IMR-90 (cell line): ENCODE measurements at places on chromosomes 1 and 21.

GRCh38 chr1:1286313-1287261, 6.4 kb downstream of the SCNN1D start:
- no peak for DNase-seq

DNA sequence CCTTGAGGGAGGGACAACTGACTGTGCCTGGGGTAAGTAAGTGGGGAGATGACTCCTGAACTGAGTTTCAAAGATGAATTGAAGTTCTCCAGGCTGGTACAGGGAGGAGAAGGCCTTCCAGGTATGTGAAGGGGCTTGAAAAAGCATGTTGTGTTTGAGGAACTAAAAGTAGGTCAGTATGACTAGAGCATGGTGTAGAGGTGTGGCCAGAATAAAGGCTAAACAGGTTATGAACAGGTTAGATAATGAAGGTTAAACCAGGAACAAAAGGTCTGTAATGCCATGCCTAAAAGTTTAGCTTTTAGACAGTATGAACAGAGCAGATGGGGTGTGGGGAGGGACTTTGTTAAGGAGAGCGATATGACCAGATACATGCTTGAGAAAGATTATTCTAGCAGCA, 7.3 kb upstream of the CLSPN start:
- DNase-seq: no peak

DNA sequence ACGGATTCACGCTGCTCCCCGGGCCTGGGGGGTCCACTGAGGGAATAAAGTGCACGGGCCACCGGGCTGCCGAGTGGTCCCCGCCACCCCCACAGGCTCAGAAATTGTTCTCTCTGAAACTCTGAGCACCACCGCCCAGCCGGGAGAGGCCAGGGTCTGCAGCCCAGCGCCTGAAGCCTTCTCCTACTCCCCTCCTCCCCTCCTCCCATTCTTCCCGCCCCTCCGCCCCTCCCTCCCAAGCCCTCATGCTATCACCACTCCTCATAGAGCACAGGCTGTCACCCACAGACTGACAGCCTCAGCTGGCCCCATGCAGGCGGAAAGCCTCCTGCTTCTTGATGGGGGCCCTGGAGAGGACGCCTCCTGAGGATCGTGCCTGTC, 707 bp upstream of the GPR153 start:
- no peak for DNase-seq

DNA sequence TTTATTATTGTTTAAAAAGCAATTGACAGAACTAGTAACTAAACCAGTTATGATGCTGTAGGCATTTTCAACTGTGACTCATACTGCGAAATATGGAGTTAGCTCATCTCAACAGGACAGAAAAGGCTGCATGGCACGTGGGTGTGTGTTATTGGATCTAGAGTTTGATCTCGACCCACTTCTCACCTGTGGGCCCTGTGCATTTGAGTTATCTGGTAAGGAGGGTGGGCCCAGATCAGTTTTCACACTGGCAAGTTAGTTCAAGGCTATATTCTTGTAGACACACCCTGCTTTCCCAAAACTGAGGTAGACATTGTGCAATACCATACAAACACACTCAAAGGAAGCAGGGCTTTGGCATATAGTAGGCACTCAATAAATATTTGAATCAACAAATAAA, 71.3 kb upstream of the PRDX6 start:
- peak; percentile 83 for DNase-seq

DNA sequence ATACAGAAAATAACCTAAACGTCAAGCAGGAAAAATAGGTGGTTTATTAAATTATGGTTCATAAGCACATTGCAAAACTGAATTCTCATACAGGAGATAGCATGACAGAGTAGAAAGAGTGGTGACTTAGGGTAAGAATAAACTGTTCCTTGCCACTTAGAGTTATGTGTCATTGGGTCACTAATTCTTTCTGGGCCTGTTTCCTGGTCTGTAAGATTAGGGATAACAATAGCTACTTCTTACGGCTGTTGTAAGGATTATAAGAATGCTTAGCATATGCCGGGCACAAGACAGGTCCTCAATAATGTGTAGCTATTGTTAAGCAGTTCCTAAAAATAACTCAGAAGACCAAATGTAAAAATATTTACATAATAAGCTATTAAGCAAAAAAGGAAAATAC, 24.2 kb downstream of the SNRNP40 start:
- no peak for DNase-seq

- DNase-seq: no peak
Measured at GRCh38 chr1:219574484-219575087, 38.3 kb downstream of the ZC3H11B start.

GRCh38 chr1:68916221-68916902, 419.5 kb upstream of the DEPDC1 start:
- DNase-seq: peak; percentile 39

- no peak for DNase-seq
Measured at GRCh38 chr21:41707231-41707959, 59.5 kb downstream of the RIPK4 start.

DNA sequence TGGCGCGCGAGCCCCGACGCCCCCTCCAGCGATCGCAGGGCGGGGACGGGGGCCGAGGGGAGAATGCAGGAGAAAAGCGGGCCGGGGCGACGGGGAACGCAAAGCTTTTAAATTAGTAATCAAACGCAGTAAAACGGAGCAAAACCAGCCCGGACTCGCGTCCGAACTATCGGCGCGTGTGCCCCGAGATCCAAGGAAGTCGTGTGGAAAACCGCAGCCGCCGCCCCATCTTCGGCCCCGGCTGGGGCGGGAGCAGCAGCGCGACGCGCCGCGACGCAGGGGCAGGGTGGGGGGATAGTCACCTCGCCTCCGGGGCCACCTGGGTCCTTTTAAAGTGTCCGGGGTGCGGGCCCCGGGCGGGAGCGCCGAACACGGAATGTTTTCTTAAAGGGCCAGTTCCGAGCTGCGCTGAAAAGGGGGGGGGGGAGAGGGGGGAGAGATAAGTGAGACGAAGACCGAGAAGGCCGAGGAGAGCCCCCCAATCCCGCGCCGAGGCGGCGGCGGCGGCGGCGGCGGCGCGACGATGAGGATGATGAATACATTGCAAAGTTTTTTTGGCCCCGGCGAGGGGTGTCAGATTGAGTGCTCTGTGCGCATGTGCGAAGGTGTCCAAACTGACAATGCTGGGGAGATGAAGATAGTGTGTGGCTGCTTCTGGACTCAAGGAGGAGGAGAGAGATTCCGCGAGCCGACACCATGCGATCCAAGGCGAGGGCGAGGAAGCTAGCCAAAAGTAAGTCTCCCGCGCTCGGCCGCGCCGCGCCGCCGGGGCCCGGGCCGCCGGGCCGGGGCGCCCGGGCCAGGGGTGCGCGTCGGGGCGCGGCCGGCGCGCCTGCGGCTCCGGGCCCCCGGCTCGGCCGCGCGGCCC, at the start of gene PRDM16:
Gene PRDM16 (plus strand): TSS at position 640 of the 868 bp plus-strand sequence. CDS start 57 bp downstream, at position 697.
- DNase-seq: peak; percentile 3

GRCh38 chr1:117598489-117598888, 7.4 kb upstream of the TENT5C start:
- no peak for DNase-seq

GRCh38 chr1:168065506-168065905, 71.2 kb downstream of the GPR161 start:
- no peak for DNase-seq

- peak; percentile 27 for DNase-seq
Measured at GRCh38 chr1:223761411-223761810, 49.1 kb downstream of the CAPN2 start.

DNA sequence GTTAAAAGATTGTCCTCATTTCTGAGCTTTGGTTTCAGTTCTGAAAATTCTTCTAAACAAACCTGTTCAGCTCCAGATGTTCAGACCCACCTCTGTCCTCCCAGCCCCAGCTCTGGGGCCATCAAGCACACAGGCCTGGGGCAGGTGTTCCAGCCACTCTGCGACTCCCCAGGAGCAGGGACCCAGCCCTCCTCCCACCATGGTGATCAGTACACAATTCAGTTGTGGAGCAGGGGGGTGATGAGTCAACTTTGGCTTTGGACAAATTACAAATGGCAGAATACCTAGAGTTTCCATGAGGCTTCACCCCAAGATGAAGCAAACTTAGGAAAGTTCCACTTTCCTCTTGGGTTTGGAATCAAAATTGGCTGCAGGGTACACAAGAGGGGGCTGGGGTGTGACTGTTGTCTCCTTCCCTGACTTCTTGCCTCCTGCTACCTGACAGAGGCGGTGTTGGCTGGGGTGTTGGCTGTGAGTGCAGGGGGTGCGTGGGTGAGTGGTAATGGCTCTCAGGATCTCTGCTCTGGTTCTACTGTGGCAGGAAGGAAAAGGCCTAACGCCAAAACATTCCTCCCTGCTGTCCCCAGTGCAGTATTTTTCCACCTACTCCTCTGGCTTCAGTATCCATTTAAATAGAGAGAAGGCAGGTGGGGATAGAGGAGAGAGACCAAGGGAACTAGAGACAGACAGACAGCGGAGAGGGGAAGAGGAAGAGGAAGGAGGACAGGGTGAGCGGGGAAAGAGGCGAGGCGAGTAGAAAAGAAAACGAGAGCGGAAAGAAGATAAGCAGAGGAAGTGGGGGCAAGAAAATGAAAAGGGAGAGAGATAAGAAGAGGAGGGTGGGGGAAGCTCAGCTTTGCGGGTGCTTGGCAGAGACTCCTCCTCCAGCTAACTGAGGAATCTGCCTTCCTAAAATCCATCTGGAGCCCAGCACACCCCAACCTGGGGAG, 20.6 kb upstream of the LRRN2 start:
- no peak for DNase-seq

GRCh38 chr1:86594284-86594770, 47.4 kb downstream of the CLCA4 start:
- no peak for DNase-seq

GRCh38 chr21:26588446-26588845, 15.4 kb upstream of the CYYR1 start:
- no peak for DNase-seq

GRCh38 chr1:112990271-112990670, 34.3 kb upstream of the SLC16A1 start:
- DNase-seq: no peak

DNA sequence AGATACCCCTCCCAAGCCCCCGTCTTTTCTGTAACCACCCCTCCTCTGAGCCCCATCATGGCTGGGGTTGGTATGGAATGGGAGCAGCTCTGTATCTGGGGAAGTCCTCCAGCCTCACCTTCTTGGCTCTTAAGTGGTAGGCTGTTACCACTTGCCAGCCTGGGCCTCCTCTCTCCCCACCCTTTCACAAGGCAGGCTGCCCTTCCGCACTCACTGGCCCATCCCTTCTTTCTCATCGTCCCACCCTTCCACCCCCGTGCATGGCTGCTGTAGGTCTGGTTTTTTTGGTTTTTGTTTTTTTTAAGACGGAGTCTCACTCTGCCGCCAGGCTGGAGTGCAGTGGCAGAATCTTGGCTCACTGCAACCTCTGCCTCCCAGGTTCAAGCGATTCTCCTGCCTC, 5.2 kb downstream of the CYB561D1 start:
- no peak for DNase-seq

DNA sequence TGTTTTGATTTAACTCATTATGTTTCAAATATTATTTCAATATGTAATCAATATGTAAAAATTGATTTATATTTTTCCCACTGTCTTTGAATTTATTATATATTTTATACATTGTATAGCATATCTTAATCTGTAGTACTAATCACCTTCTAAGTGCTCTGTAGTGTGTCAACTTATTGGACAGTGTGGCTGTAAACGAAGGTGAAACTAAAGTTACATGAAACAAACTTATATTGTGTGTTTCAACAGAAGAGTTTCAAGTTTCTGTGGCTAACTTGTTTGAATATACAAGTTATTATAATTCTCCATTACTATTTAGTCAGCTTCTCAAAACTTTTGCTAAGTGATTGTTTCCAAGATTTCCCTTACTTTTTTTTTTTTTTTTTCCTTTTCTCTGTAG, 175.8 kb downstream of the DHRS3 start:
- no peak for DNase-seq

DNA sequence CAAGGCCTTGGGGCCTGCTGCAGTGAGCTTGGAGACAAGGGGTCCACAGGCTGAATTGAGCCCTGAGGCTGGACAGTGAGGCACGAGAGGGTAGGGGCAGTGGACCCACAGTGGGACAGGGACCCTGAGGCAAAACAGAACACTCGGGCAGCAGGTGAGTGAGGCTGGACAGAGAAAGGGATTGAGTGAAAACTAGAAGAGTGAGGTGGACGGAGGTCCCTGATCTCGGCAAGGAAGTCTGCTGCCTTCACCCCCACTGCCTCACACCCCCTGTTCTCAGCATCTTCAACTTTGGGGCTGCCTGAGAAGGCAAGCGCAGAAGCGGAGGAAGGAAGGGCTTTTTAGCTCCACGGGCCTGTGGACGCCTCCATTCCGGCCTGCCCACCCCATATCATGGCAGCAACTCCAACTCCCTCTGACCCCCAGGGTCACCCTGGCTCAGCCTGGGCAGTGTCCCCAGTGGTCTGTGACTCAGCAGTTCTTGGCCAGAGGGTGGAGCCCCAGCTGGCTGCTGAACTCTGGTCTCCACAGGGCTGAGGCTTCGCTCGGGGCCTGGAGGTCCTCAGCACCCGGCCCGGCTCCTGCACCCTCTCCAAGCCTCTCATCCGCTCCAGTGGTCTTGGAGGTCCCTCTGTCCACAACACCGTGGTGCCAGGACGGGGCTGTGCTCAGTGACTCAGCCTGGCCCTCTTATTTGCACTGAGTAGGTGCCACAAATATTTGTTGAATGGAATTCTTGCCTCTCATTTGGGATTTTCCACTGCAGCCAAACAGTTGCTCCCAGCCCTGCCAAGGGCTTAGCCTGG, 60.0 kb upstream of the EPS8L3 start:
- no peak for DNase-seq

GRCh38 chr1:20143318-20143717, 4.2 kb downstream of the PLA2G2F start:
- DNase-seq: no peak

DNA sequence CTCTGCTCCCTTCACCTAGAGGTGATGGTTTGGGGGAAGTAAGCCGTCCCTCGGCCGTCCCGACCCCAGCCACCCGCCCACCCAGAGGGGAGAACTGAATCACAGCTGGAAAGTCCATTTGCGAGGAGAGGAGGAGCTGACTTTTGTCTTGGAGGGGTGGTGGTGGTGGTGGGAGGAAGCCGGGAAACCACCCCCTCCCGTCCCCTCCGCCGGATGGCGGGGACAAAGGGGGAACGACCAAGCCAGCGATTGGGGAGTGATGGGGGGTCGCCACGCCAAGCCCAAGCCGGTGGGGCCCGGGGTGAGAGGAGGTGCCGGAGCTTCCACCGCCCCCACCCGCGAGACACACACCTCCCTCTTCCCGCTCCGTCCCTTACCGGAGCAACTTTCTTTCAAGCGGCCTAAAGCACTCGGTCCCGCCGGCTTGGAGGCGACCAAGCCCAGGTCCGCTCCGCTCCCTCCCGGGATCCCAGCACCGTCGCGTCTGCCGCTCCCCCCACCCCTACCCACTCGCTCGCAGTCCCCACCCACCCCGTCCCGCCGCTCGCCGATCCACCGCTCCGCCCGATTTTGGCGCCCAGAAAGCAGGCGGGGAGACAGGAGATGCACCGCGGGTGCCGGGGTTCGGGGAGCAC, 540 bp downstream of the ARHGEF2 start:
- no peak for DNase-seq

- DNase-seq: peak; percentile 65
Measured at GRCh38 chr1:64686828-64687724, 57.8 kb upstream of the RAVER2 start.
